COR-L47 (cell line): ENCODE measurements at places on chromosomes 4 and X.

DNA sequence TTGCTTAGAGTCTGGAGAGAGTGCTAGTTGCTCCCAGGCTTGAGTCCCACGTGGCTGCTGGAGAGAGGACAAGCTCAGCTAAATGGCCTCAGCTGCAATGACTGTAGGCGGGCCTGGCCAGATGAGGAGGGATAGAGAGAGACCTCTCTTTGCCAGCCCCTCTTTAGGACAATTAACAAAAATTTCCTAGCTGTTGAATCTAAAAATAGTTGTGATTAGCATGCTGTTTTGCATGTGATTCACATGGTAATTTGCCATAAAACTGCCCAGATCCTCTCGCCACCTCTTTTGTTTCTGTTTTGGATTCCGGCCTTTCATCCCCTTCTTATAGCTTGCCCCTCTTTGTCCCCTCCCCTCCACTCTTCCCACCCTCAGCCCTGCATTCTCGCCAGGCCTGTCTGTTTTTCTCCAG, 28.9 kb upstream of the PRPS1 start:
- no peak for DNase-seq

- DNase-seq, result peak; percentile 65
Measured at GRCh38 chrX:46791927-46792809, 33.2 kb upstream of the SLC9A7 start.

GRCh38 chr4:24595659-24596058, 11.3 kb upstream of the DHX15 start:
- DNase-seq, result no peak

DNA sequence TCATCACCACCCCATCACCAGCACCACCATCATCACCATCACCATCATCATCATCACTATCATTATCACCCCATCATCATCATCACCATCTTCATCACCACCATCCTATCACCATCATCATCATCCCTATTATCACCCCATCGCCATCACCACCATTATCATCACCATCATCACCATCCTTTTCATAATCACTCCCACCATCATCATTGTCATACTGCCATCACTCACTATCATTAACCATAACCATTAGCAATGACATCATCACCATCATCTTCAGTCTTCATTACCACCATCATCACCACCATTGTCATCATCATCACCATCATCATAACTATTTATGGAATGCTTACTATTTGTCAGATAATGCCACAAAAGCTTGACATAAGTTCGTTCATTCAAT, 35.7 kb downstream of the CRMP1 start:
- DNase-seq, result no peak

- peak; percentile 44 for DNase-seq
Measured at GRCh38 chr4:7352486-7352885, 82.2 kb downstream of the PSAPL1 start.

GRCh38 chr4:155705664-155706063, 39.0 kb downstream of the GUCY1A1 start:
- no peak for DNase-seq

DNA sequence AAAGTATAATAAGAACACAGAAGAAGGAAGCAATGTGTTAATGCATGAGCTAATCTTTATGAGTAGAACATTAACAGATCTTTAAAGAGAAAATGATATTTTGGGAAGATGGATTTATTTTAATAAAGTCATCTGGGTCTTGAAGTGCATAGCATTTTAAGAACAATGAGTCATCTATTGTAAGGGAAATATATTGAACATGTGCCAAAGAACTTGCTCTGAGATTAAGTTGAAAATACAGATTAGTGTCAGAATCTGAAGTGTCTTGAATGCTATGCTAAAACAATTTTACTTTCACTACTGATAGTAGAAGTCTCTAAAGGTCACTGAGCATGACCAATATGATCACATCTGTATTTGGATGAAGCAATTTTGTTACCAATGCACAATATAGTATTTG, 776.7 kb upstream of the GRID2 start:
- no peak for DNase-seq

DNA sequence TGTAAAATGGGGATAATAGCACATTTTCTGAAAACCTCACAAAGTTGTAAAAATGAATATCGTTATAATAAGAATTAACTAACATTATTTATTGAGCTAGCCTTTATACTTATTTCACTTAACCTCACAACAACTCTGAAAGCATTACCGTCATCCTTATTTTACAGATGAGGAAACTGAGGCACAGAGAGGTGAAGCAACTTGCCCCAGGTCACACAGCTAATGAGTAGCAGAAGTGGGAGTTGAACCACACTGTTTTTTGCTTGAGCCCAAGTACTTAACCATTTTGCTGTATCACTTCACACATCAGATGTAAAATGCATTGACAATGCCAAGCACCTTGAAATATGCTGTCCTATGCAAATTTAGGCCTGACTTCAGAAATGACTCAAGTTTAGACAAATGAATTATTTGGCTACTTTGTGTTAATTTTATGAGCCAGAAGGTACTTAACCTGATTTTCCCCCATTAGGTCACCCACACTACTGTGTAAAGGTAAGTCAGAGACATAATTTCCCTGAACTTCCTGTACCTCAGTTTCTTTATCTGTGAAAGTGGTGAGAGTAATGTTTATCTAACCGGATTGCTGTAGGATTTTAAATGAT, 23.1 kb downstream of the CD40LG start:
- DNase-seq, result no peak

GRCh38 chr4:137812258-137812657, 280.0 kb upstream of the PCDH18 start:
- no peak for DNase-seq

DNA sequence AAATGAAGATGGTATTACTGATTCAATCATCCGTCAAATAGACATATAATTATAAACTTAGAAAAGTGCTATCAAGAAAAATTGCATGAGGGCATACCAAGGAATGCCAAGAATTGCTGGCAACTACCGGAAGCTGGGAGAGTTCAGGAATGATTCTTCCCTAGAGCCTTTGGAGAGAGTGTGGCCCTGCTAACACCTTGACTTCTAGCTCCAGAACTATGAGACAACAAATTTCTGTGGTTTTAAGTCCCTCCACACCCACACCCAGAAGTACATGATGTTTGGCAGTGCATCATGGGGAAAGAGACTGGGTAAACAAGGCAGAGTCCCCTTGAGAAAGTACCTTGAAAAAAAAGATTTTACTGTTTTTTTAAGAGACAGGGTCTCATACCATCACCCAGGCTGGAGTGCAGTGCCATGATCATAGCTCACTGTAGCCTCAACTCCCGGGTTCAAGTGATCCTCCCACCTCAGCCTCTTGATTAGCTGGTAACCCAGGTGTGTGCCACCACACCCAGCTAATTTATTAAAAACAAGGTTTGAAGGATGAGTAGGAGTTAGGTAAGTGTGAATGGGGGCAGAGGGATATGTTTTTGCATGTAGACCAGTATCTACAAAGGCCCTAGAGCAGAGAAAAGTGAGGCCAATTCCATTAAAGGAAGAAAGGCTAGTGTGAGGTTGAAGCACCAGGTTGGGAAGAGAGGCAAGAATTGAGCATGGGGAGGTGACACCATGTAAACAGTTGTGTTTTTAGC, 53.1 kb downstream of the GSX2 start:
- DNase-seq, result no peak

DNA sequence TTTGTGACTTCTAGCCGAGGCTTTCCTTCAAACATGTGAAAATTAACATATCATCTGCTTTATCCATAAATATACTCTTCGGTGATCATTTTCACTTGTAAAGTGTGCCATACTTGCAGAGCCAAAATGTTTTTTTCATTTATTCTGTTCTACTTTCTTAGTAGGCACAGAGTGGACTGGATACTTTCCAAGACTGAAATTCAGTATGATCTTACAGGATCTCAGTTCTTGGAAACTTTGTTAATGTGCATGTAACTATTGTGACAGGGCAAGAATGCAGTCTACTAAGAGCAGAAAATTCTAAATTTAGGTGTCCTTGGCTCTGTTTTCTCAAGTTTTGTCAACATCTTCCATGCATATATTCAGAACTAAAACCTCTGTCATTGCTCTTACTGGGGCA, 284.9 kb downstream of the TEX13A start:
- no peak for DNase-seq

DNA sequence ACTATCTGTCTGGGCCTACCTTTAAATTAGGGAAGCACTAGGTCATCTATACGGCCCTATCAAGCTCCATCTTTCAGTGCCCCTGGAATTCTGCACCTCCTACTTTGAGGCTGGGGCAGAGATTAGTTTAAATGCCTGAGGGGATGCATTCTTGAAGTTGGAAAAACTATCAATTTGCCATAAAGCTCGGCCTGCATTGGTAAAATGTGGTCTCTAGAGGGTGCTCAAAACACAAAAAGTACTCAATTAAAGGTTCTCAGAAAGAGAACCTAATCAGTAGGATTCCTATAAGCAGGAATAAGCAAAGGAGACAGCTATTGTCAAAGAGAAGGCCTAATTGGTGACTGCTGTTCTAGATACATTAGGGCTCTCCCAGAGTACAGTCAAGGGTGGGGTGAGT, 111.7 kb downstream of the AMER1 start:
- DNase-seq, result no peak

DNA sequence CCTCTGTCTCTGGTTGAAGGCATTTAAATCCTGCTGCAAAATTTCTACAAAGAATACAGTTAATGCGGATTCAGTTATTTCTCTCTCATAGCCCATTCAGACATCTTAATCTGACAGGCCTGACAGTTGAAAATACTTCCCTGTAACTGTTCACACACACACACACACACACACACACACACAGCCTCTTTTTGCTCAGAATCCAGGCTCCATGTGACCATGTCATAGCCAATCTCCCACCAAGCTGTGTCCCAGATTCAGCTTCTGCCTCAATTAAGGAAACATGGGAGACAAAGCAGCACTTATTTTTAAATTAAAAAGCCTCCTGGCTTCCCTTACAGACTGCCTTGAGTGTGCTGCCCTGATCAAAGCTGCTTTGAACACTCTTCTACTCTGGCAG, 49.3 kb upstream of the EFHC2 start:
- DNase-seq, result no peak

- no peak for DNase-seq
Measured at GRCh38 chrX:11293113-11293512, at the start of gene AMELX. AMELX (plus strand) TSS chrX:11293413; CDS start chrX:11294789, 1,376 bp downstream.

DNA sequence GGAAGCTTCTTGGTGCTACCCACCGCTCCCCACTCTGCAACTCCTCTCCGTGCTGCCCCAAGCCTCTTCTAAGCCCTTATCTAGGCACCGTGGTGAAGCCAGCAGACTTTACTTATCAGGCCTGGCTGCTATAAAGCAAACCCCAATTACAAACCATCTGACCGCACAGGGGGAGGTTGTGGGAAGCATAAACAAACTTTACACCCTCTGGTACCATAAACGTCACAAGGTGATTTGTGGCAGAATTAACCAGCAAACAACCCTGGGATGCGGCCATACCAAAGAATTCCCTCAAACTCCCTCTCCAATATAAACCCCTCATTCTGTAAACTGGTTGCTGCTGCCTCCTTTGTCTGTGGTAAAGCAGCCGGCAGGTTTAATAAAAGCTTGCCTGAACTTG, 55.2 kb downstream of the MAGEC2 start:
- no peak for DNase-seq

DNA sequence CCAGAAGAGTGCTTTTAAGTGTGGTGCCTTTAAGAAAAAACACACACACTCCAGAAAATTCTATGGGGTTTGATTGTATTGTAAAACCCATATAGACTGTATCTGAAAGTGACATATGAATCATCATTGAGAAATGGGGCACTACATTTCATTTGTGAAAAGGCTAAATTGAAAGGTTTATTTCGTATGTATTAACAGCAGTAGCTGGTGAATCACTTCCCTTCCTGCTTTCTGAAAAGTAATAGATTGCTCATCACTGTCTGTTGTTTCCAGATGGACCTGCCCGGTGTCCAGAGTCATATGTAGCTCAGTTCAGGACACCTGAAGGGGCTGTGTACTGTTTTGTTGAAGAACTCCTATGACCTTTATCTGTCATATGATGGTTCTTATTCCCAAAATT, 28.1 kb upstream of the HPRT1 start:
- no peak for DNase-seq

- no peak for DNase-seq
Measured at GRCh38 chr4:83618431-83618830, 82.5 kb downstream of the GPAT3 start.

- no peak for DNase-seq
Measured at GRCh38 chr4:21569638-21570037, 378.9 kb downstream of the KCNIP4 start.

DNA sequence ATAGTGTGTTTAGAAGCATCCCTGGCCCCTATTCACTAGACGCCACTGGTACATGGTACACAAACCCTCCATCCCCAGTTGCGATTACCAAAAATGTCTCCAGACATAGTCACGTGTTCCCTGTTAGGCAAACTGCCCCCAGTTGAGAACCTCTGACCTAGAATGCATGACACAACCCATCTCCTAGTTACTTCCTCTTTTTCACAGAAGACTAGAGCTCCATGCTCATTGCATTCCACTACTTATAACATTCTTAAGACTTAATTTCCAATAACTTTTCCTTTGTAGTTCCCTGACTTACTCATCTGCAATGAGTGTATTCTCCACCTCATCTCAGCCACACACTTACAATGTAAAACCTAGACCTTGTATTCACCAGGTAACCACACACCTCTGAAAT, 68.6 kb downstream of the PRSS12 start:
- DNase-seq, result no peak
